CD4-positive, alpha-beta T cell treated with Interleukin-1 beta for 1 hour (primary cell): ENCODE measurements at places on chromosomes 7 and 10.

GRCh38 chr7:26989897-26990670, 105.7 kb downstream of the HOXA1 start:
- DNase-seq, result no peak

DNA sequence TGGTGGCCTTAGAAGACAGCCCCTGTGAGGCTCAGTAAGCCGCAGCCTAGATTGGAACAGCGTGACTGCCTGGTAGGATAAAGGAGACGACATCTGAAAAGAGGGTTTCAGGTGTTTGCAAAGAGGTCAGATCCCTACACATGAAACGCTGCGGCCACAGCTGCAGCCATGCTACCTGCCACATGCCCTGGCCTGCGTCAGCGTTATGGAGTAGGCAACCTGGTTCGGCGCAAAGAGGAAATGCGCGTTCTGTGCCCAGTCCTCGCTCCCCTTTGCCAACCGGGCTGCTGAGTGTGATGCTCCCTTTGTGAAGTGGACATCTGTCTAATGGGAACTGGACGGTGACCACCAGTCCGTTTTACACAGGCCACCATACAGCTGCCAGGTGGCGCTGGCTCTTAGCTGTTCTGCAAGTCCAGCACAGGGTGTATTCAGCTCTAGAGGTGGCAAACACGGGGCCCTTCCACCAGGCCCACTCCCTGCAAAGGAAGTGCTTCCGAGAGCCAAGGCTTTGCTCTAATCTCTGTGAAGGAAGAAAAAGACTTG, 160.3 kb downstream of the CELF2 start:
- peak; percentile 45 for DNase-seq

GRCh38 chr7:135382173-135382572, 127.7 kb downstream of the CNOT4 start:
- no peak for DNase-seq

GRCh38 chr7:14762561-14762960, 140.0 kb downstream of the DGKB start:
- no peak for DNase-seq

DNA sequence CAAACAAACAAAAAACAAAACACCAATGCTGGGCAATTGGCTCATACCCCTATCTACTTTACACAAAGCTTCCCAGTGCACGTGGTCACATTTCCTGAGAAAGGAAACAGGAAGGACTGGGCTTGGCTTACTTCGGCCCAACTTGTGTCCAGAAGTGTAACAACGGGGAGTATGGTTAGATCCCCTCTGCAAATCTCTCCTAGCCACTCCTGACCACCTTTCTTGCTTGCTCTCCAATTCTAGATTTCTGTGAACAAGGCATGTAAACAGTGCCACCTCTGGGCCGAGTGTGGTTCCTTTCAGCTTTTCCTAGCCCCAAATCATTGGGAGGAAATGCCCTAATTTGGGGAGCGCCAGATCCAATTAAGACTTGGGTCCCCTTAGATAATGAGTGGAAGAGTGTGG, 21.0 kb upstream of the FRAT2 start:
- DNase-seq, result no peak

DNA sequence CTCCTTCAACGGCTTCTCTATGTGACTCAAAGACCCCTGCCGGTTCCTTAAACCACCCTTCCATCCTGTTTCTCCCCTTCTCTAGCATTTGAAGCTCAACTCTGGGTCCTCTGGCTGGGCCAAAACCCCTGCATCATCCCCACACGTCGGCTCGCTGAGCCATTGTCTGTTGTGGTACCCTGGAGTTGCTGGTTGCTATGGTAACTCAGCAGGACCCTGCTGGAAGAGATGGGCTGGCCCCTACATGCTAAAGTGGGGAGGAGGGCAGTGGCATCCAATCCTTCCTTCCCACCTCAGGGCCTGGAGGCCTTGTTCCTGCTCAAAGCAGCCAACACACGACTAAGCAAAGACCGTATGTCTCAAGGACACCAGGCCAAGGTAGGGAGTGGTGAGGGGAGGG, 452.5 kb downstream of the PLXNA4 start:
- DNase-seq, result no peak

GRCh38 chr10:124955243-124955642, 13.3 kb downstream of the ZRANB1 start:
- no peak for DNase-seq

- DNase-seq, result no peak
Measured at GRCh38 chr7:30992414-30992813, 28.7 kb downstream of the GHRHR start.

- DNase-seq, result no peak
Measured at GRCh38 chr7:26900251-26900650, 35.9 kb upstream of the SKAP2 start.

- no peak for DNase-seq
Measured at GRCh38 chr10:117409549-117410305, 34.5 kb upstream of the PDZD8 start.

- DNase-seq, result no peak
Measured at GRCh38 chr10:114753126-114753525, 68.5 kb upstream of the FHIP2A start.

- DNase-seq, result no peak
Measured at GRCh38 chr7:91609525-91609924, 271.0 kb downstream of the MTERF1 start.

GRCh38 chr7:44971902-44972441, 6.8 kb downstream of the MYO1G start:
- DNase-seq, result no peak

DNA sequence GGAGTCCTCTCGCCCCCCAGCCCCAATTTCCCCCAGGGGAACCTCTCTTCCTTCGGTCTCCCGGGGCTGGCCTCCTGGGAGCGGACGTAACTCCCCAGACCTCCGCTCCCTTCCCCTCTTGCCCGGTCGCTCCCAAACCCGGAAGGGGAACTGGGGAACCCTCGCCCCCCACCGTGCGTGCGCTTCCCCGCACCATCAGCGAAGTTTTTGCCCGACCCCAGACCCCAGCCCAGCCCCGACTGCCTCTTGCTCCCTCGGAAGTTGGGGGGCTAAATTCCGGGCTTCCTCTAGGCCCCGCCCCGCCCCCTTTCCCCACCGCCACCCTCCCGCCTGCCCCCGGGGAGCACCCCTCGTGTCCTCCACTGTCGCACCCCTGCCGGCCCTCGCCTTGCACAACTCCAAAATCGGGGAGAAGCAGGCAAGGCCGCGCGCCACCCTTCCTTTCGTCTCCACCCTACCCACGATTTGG, 436 bp downstream of the GNB2 start:
- DNase-seq, result peak; percentile 53

DNA sequence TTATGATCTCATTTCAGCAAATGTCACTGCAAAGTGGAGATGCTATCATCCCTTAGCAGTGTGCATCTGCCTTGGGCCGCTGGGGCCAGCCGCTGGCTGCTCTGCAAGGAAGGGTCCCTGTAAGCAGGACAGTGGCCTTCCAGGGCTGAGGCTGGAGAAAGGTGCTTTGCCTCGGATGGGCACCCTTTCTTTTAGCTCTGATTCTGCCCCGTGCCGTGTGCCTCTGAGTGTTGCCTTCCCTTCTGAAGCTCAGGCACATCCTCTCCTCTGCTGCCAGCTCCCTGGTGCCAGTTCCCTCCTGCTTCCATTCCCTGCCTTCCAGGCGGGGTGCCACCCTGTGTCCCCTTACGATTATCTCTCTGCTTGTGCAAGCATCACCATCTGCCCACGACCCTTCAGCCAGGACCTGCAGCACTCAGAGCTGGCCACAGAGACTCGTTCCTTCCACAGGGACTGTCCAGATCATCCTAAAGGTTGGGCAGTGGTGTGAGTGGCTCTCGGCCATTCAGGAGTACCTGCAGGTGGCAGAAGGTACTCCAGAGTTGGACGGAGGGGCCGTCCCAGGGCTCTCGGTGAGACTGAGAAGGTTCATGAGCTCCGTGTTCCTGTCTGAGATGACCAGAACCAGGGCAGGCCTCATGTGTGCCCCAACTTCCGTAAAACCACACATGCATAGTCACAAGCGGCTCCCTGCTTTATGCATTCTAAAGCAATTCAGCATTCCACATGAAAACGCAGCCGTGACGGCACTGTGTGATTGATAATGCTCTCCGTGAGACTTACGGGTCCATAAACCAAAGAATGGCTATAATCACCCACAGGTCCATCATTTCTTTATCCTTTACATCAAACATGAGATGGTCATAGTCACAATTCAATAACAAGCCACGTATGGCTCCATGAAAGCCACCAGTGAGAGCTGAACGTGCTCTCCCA, 371.4 kb downstream of the DNAJB6 start:
- no peak for DNase-seq

- no peak for DNase-seq
Measured at GRCh38 chr10:91520661-91521060, 110.5 kb downstream of the HECTD2 start.

- DNase-seq, result no peak
Measured at GRCh38 chr7:54252256-54253035, 289.7 kb upstream of the VSTM2A start.

GRCh38 chr10:47054974-47055373, 143.7 kb downstream of the PTPN20 start:
- no peak for DNase-seq

GRCh38 chr7:820341-820740, 11.9 kb upstream of the SUN1 start:
- DNase-seq, result no peak

GRCh38 chr10:75724047-75724446, 292.6 kb downstream of the LRMDA start:
- DNase-seq, result no peak

DNA sequence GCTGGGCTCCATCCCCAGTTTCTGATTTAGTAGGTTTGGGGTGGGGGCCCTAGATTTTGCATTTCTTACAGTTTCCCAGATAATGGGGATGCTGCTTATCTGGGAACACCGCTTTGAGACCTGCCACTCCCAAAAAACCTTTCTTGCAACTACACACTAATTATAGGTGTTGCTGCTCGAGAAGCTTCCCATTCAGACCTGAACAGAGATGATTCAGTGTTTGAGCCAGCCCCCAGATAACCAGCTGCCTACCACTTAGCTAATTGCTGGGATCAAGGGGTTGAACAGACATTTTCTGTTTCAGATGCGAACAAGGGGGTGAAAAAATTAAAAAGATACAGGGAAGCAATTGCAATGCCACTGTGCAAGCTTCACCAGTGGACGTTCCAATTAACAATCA, 448.5 kb downstream of the KCNMA1 start:
- DNase-seq, result no peak

DNA sequence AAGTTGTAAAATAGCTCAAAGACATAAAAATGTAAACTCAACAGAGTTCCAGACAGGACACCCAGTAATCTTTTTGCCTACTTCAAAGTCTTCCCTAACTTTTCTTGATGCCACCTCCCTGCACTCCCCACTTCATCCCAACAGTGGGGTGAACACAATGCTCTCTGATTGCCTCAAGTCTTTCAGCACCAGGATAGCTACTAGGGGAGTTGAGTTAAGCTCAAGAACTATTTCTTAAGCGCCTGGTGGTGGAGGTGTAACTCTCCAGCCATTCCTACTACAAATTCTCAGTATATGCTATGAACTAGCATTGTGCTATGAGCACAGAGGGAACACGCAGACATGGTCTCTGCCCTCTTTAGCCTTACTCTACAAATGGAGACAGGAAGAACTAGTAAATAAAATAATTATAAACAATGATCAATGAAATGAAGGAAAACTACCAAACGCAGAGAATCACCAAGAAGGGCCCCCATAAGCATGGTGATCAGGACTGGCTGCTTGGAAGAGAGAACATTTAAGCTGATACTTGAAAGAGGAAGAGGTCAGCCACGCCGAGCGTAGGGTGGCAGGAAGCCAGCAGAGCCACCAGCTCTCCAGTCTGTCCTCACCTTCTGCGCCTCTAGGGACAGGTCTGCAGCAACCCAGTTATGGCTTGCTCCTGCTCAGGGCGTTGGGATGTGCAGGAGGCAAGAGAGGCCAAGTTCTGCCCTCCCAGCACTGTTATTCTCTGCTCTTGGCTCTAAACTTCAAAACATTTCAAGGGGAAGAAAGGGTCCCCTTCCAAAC, 16.7 kb upstream of the FRA10AC1 start:
- DNase-seq, result no peak

DNA sequence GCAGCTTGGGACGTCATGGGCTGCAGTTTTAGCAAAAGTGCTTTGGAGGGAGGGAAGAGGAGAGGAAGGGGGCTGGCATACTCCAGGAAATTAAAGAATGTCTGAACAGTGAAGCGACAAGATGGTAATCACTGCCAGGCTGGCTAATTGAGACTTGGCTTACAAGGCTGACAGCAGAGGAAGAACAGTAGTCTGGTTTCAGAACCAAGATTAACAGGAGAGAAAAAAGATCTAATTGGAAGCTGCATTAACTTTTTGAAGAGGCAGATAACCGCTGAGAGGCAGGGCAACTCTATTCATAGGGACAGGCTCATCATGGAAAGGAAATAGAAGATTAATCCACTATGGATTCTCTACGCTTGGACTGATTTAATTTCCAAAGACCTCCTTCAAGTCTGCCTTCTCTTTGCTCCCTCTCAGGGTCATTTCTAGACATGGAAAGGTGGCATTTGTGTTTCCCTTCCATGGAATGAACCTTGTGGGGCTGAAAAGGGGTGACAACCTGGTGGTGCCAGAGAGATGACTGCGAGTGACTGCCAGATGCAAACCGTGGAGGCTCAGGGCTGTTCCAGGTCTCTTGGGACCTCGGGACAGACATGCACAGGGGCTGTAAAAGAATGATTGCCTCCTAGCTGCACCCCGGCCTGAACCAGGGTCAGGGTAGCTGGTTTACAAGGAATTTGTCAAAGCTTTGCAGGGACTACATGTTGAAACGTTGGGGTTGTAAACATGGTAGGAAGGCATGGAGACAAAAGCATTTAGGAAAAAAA, 210.2 kb upstream of the NPY start:
- DNase-seq, result no peak

DNA sequence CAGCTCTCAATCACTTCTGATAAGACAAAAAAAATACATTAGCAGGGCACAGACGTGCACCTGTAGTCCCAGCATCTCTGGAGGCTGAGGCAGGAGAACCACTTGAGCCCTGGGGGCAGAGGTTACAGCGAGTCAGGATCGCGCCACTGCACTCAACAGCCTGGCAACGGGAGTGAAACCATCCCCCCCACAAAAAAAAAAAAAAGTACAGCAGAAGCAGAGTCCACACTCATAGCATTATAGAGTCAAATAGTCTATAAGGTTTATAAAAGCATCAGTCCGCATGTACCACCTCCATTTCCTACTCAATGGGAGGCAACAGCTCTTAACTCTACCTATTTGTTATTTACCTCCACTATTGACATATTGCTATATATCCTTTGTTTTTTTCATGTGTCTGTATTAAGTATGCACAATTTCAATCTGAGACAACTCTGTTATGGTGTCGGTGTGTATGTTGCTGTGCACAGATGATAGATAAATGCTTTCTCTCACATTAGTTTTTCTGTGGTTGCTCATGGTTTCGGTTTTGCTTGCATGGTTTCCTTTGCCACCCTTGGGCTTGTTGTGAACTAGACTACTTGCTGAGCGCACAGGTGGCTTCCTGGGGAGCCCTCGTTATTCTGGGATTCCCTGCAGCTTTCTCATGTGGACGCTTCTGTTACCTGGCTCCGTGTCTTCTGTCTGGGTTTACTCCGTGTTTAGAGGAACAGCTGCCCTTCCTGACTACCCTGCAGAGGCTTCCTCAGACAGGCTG, 40.4 kb downstream of the PROSER2 start:
- peak; percentile 45 for DNase-seq
